ENCODE measurements at places on chromosomes 5 and 9.

DNA sequence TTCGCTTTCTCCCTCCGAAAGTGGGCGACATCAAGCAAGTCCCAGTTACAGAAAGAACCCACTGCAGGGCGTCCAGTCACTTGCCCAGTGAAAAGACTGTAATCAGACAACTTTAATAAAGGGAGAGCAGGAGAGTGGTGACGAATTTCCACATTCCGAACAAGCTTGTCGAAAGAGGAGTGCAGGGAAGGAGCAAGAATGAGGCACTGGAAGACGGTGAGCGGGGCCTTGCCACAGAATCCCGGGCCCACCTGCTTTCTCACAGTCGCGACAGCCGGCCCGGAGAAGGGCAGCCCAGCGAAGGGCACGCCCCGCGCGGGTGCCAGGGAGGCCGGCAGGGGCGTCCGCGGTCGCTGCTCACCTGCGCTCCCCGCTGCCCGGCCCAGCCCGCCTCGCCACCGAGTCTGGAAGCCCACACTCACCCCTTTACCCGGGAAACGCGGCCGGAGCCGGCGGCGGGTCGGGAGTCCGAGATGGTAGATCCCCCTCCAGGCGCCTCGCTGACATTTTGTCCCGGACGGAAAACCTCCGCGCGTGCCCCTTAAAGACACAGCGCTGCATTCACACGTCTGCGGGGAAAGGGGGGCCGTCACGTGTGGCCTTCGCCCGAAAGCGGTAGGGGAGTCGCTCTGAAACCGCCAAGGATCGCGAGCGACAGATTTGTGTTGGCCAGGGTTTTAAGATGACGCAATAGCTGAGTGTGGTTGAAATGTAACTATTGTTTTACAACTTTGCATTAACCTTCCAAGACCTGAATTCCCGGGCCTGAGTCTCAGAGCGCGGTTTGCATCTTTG is at the start of gene ZBED3:
TSS of gene ZBED3 (minus strand) at position 597 of the 795 bp plus-strand sequence. CDS start 9,407 bp downstream, outside the sequence.
- peak; percentile 63 for DNase-seq

- DNase-seq: no peak
These were observed 502.3 kb downstream of the DIRAS2 start for GRCh38 chr9:90140131-90140818.

DNA sequence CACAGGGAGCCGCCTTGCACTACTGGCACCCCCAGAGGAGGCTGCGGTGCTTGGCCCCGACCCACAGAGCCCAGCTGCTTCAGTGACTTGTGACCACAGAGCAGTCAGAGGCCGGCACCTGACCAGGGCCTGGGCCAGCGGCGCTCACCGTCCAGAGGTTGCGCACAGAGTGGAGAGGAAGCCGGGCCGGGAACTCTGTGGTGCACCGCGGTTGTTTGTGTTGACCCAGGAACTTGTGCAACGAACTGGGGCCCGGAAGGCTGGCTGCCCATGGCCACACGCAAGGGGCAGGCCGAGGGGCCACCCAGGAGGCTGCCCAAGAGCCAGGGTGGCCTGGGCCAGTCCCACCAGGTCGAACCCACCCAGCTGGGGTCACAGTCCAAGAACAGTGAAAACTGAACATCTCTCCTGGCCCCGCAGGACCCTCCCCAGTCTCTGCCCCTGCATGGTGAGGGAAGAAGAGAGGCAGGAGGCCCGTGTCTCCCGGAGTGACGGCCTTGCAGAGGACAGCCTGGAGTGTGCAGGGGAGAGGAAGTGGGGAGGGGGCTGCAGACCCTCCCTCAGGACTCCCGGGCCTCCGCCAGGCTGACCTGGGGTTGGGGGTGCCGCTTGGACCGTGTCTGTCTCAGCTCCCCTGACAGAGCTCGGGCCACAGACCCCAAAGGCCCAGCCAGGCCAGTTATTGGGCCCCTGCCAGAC is 42.8 kb upstream of the EGFL7 start:
- DNase-seq: no peak

GRCh38 chr5:122190156-122190555 is 60.8 kb downstream of the ZNF474 start:
- no peak for DNase-seq

All from fibroblast of skin of left quadriceps (primary cell).